ENCODE measurements at places on chromosomes 2 and 18.

DNA sequence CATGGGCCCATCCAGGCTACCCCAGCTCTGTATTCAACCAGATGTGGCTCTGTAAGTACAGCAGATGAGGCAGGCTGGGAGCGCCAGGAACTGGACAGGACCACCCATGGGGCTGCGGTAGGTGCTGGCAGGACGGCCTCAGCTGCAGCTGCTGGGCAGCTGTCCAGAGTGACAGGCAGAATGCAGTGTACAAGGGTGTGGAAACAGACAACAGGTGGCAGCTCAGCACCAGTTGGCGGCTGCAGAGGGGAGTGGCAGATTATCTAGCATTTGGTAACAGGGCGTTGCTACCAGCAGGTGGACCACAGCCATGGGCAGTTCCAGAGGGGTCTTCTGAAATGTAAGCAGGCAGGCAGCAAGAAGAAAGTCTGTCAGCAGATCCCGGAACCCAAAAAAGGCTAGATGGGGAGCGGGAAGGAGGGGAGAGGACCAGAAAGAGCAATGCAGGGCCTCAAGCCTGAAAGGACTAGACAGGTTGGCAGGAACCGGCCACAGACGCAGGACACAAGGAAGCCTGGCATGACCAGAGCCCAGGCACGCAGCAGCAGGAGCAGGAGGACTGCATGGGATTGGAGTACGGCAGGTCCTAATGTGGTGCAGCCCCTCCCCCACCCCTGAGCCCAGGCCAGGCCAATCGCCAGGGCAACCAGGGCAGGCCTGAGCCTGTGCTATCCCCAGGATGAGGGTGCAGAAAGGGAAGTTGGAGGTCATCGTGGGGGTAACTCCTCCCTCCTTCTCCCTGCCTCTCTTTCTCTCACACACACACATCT, 24.7 kb downstream of the PKDCC start:
- DNase-seq = no peak

GRCh38 chr18:13809043-13809430, 14.9 kb upstream of the MC5R start:
- no peak for DNase-seq

DNA sequence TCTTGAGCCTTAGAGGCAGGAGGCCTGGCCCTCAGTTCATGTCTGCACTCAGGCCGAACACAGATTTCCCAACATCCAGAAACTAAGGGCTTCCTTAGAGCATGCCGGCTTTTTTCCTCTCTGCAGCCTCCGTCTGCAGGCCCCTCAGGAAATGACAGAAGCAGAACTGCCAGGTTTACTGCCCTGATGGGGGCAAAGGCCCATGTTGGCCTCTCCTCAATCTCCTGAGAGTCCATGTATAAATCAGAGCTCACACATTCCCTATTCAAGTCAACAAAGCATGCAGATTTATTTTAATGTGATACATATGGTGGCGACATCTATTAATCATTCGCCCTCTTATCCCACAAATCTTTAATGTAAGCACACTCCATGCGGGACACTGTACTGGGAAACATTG, 475.6 kb upstream of the HS6ST1 start:
- no peak for DNase-seq

GRCh38 chr2:33607251-33607721, 8.2 kb upstream of the FAM98A start:
- DNase-seq = no peak

GRCh38 chr2:44510246-44510645, 148.5 kb downstream of the CAMKMT start:
- DNase-seq = no peak

- DNase-seq = no peak
These were observed 4.8 kb upstream of the TTC39C start for GRCh38 chr18:24009651-24010333.

- no peak for DNase-seq
These were observed 126.1 kb downstream of the MTX2 start for GRCh38 chr2:176395273-176395854.

- DNase-seq = no peak
These were observed 24.2 kb downstream of the VRK2 start for GRCh38 chr2:58070765-58071164.

Measured in AG09309 (cell line).